ENCODE measurements at places on chromosomes 2 and 18.

DNA sequence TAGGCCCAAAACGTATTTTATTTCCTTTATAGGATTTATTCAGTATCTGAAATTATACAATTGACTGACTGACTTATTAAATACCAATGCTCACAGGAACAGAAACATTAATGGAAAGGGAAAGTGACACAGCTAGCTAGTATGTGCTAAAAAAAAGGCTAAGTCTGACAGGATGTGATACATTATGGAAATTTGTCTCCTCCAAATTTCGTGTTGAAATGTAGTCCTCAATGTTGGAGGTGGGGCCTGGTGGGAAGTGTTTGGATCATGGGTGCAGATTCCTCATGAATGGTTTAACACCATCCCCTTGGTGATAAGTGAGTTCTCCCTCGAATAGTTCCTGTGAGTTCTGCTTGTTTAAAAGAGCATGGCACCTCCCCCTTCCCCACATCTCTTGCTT, 70.6 kb upstream of the WDR75 start:
- DNase-seq = no peak

DNA sequence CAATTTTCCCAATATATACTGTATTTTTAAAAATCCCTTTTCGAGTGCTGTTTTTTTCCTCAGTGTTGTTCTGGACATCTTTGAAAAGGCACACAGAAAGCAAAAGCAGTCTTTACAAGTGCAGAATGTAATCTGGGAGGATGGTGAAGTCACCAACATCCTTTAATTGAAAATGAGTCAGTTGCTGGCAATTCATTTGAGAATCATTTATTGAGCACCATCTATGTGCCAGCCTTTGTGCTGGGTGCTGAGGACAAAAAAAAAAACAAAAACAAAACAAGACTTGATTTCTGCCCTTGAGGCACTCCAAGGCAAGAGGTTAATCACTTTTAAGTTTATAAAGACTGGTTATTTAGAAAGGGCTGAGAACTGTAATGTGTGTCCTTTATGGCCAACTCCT, 46.7 kb upstream of the ACVR1 start:
- DNase-seq = no peak

GRCh38 chr2:86416146-86416545, 25.0 kb upstream of the KDM3A start:
- no peak for DNase-seq

- no peak for DNase-seq
Observed at GRCh38 chr2:187586011-187586641, 31.9 kb upstream of the TFPI start.

DNA sequence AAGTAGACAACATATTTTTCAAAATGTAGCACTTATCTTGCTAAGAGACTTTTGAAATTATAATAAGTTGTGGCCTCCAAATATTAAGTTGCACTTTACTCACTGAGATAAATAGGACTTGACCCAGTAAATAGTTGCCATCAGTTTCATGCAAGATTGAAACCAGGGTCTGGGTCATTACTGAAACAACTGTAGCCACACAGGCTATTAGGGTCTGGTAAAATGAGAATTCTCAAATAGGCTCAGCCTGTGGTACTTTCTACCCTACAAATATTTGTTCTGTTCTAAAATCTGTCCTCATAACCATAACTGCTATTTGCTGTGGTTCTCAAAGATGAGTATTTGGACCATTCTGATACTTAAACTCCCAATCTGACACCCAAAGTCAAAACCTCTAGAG, 115.4 kb upstream of the STK17B start:
- no peak for DNase-seq

GRCh38 chr2:178152033-178152432, 39.8 kb downstream of the RBM45 start:
- no peak for DNase-seq

GRCh38 chr18:54140641-54141040, 83.8 kb downstream of the MBD2 start:
- no peak for DNase-seq

Measured in stimulated activated CD4-positive, alpha-beta T cell treated with anti-CD3 and anti-CD28 coated beads, Interleukin-4, amount 100 ng/mL, for 4 hours (primary cell).